ENCODE measurements at places on chromosomes 1 and 21. TPM values are rescaled to one million over a fixed set of nuclear protein-coding genes. Genes with fewer than 3 reads are reported as not detected.

- no peak overlapping the region for H3K4me3 ChIP-seq
- no peak overlapping the region for H3K27ac ChIP-seq
- no peaks in the 10 kb centered on the region for H3K27me3 ChIP-seq
These were observed 108.2 kb downstream of the CLEC20A start for GRCh38 chr1:178388418-178389145.

The KRTAP12-2 gene
- not detected for polyA plus RNA-seq

The SIK1 gene
- polyA plus RNA-seq, result not detected

The IFNAR1 gene
- 60.7 TPM for polyA plus RNA-seq

DNA sequence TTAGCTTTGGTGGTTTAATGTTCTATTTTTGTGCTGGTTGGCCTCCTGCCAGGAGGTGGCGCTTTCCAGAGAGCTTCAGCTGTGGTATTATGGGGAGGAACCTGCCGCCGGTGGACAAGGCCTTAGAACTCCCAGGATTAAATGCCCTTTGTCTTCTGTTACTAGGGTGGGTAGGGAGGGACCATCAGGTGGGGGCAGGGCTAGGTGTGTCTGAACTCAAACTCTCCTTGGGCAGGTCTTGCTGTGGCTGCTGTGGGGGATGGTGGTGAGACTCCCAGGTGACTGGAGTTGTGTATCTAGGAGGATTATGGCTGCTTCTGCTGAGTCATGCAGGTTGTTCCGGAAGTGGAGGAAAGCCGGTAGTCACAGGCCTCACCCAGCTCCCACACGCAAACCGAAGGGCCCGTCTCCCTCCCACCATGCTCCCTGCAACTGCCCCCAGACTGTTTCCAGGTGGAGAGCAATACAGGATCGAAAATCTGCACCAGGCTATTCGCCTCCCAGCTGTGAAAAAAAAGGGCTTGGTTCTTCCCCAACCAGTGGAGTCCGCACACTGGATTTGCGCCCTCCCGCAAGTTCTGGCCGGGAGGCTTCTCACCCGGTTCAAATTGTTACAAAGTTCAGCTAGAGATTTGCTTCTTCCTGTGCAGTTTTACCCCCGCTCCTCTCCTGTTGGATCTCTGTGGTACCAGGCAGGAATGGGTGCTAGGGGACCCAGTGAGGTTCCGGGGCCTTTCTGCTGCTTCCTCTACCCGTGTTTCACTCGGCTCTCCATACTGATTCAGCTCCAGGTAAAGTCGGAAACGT lies 220.5 kb downstream of the CENPF start:
- no peak for DNase-seq
- no peak overlapping the region for H3K27ac ChIP-seq
- no peaks in the 10 kb centered on the region for H3K36me3 ChIP-seq
- H3K4me1 ChIP-seq, result no peaks in the 10 kb centered on the region
- no peaks in the 10 kb centered on the region for H3K27me3 ChIP-seq
- no peak overlapping the region for H3K4me3 ChIP-seq

The CREG1 gene
- 32.7 TPM for polyA plus RNA-seq

The GCSAML gene
- not detected for polyA plus RNA-seq

The CASQ1 gene
- 0.24 TPM for polyA plus RNA-seq

The ESRRG gene
- not detected for polyA plus RNA-seq

DNA sequence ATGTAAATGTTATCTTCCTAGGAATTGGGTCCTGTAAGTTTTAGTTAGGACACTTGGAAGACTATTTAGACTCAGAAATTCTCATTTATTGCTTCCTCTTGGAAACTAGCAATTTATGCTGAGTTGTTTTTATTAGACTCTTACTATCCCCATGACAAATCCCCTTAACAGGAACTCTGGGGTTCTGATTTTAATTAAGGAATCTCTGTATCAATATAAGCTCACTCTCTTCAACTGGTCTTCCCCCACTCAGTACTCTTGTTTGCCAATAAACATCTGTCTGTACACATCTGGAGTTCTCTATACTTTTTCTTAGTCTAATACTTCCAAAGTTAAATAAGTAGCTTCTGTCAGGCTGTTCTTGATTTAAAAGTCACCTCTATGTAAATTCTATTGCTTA lies 64.1 kb upstream of the TBX15 start:
- H3K36me3 ChIP-seq, result no peaks in the 10 kb centered on the region
- no peaks in the 10 kb centered on the region for H3K4me1 ChIP-seq
- no peak overlapping the region for H3K4me3 ChIP-seq
- no peak for DNase-seq

The TFAP2E gene
- 0.24 TPM for polyA plus RNA-seq

- no peak overlapping the region for H3K27ac ChIP-seq
- no peak for DNase-seq
- no peaks in the 10 kb centered on the region for H3K36me3 ChIP-seq
These were observed 30.6 kb upstream of the PLA2G2A start for GRCh38 chr1:20010016-20010415.

The PEX11B gene
- polyA plus RNA-seq, result 51.0 TPM

GRCh38 chr1:67431156-67431765 lies 1.1 kb upstream of the SERBP1 start:
- DNase-seq, result no peak
- peak overlapping the region; percentile 68 for H3K4me3 ChIP-seq
- H3K36me3 ChIP-seq, result no peaks in the 10 kb centered on the region
- peaks cover 15% of the 10 kb centered on the region for H3K4me1 ChIP-seq

DNA sequence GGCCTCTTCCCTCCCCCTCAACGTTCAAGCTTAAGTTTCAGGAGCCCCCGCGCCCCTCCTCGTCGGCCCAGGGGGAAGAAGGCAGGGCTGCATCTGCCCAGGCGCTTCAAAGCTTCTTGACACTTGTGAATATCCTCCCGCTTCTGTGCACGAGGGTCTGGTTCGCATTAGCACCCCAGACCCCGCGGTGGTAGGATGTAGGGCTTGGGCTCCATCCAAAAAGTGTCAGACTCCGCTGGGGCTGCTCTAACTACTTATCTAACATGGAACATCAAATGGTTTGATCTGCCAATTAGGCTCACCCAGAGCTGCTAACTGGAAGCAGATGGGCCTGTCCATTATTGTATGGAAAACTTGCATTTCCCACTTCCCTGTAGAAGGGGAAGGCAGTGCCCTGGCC lies 28.9 kb downstream of the TAS1R2 start:
- no peaks in the 10 kb centered on the region for H3K27me3 ChIP-seq
- DNase-seq, result no peak
- no peaks in the 10 kb centered on the region for H3K36me3 ChIP-seq
- H3K27ac ChIP-seq, result no peak overlapping the region

DNA sequence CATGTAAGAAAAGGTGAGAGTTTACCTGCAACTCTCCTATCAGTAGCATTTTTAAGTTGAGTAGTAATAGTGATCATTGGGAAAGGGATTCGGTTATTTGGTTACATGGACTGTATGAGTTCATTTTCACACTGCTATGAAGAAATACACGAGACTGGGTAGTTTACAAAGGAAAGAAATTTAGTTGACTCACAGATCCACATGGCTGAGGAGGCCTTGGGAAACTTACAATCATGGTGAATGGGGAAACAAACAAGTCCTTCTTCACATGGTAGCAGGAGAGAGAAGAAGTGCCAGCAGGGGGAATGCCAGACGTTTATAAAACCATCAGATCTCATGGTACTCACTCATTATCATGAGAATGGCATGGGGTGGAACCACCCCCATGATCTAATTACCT lies 59.3 kb upstream of the FBXO28 start:
- H3K4me3 ChIP-seq, result no peak overlapping the region
- no peaks in the 10 kb centered on the region for H3K27me3 ChIP-seq
- no peaks in the 10 kb centered on the region for H3K4me1 ChIP-seq
- H3K36me3 ChIP-seq, result no peaks in the 10 kb centered on the region
- H3K27ac ChIP-seq, result no peak overlapping the region

- H3K27ac ChIP-seq, result no peak overlapping the region
- DNase-seq, result no peak
- H3K36me3 ChIP-seq, result no peaks in the 10 kb centered on the region
- peaks cover 8% of the 10 kb centered on the region for H3K27me3 ChIP-seq
- no peak overlapping the region for H3K4me3 ChIP-seq
These were observed 8.3 kb upstream of the RUNX1 start for GRCh38 chr21:35057428-35057827.

The CLEC20A gene
- not detected for polyA plus RNA-seq

The S100A12 gene
- not detected for polyA plus RNA-seq

All from GM12878 (cell line).